ENCODE measurements at places on chromosomes 12 and 14.

GRCh38 chr14:84432676-84433075, 1097.3 kb upstream of the FLRT2 start:
- DNase-seq = no peak

- no peak for DNase-seq
Observed at GRCh38 chr14:104424406-104425072, 155.0 kb upstream of the C14orf180 start.

DNA sequence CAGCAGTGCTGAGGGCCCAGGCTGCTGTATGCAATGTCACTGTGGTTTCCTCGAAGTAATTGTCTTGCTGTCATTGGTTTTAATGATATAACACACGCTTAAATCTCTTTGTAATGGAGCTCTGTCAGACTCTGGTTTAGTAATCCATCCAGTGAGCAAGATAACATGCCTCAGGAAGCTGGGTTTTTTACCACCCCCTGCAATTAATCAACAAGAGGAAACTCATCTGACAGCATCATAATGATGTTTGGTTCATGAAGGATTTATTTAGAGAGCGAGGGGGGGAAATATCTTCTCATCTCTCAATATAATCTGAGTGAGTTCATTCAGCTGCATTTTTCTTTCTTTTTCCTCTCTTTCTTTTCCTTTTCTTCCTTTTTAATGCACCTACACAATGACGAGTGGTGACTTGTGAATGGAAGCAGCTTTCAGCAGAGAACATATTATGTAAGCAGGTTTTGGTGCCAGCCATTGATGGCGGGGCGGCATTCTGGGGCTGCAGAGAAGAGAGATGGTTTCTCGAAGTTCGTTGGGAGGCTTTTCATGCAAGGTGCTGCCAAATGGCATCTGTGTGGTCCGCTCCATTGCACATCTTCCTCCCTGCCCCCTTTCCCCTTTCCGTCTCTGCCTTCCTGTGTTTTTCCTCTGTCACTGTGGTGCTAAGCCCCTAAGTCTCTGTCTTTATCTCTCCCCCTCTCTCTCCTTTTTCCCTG, 6.7 kb downstream of the RPH3A start:
- no peak for DNase-seq

DNA sequence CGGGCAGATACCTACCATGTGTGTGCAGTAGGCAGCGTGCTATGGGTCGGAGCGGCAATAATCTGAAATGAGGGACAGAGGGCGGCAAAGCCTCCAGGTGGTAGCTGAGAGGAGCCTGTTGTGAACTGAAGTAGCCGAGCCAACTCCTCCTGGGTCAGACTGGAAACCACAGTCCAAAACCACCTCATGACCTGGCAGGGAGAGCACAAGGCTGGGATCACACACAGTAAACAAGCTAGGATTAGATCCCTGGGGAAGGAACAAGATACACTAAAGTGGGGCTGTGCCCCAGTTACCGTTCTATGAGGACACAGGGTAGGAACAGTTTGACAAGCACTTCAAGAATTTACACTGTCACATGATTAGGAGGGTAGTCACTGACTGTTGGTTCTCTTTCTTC, 49.0 kb downstream of the AREL1 start:
- no peak for DNase-seq

DNA sequence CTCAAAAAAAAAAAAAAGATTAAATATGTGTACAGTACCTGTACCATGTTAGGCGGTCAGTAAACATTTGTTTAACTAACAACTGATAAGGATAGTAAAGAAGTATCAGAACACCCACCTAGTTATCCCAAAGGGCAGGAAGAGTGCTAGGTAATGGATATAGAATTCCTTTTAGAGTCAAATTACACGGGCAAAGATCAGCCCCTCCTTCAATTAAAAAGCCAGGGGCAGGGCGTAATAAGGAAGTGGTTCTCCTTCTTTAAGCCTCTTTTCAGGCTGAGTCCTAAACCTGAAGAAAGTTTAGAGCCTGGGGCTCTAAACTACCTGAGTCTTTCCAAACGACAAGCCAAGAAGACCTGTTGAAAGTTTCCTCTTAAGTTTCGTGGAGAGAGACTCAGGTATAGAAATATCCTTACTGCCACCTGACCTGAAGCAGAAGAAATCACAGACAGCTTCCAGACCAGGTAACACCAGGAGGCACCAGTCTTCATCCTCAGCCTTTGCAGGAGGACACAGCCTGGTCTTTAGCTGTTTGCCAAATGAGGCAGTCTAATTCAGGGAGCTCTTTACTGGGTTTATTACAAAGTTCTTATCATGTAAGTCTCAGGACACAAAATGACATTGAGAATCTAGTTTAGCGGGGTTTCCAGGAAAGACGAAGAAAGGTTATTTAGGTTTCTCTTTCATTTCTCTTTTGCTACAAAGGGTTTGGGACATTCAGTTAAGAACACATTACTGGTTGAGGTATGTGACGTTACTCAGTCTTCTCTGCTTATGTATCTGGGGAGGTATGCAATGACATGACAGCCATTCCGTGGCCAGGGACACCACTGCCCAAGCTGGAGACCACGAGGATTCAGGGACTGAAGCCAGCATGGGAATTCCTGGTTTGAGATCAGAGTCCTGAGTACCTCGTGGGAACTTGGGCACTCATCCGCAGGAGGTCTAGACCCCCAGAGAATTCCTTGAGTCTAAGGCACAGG, at the start of gene BCL2L14:
BCL2L14 (plus strand) TSS at position 266 of the 983 bp plus-strand sequence. CDS start 8,367 bp downstream, outside the sequence.
- DNase-seq = peak; percentile 20

DNA sequence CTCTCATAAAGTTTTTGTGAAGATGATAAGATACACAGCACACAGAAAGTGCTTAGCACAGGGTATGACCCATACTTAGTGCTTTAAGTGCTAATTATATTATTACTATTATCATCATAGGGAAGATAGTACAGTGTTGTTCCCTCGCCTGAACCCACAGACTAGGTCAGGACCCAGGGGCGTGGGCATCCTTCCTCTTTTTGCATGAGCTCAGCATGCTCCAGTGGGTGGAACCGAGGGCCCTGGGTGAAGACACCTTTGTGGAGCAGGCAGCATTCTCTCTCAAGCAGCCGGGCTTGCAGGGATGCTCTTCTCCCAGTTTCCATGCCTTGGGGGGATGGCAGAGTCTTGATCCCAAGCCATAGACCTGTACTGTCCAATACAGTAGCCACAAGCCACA, 34.8 kb downstream of the CRACR2A start:
- no peak for DNase-seq

GRCh38 chr14:57746563-57746962, 119.3 kb downstream of the SLC35F4 start:
- no peak for DNase-seq

- no peak for DNase-seq
Observed at GRCh38 chr14:80906946-80907345, 34.6 kb downstream of the CEP128 start.

DNA sequence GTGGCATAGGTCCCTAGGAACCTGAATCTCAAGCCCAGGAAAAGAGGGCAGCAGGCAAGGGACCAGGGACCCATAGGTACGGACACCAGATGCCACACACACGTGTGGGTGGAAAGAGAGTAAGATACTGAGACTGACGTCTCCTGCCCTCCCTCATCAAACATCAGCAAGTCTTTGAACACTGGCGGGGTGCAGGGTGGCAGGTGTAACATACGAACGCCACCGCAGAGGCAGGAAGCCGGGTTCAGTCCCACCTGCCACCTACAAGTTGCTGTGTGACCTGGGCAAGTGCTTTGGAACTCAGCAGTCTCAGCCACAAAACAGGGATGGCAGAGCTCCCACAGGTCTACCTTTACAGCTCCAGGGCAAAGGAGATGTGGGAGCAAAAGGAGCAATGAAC, 11.1 kb downstream of the ACTN1 start:
- DNase-seq = no peak

- DNase-seq = no peak
Observed at GRCh38 chr12:13957576-13957975, 23.8 kb downstream of the GRIN2B start.

GRCh38 chr14:81633496-81633895, 99.8 kb upstream of the SEL1L start:
- no peak for DNase-seq

- DNase-seq = no peak
Observed at GRCh38 chr14:31971612-31972011, 105.5 kb upstream of the ARHGAP5 start.

DNA sequence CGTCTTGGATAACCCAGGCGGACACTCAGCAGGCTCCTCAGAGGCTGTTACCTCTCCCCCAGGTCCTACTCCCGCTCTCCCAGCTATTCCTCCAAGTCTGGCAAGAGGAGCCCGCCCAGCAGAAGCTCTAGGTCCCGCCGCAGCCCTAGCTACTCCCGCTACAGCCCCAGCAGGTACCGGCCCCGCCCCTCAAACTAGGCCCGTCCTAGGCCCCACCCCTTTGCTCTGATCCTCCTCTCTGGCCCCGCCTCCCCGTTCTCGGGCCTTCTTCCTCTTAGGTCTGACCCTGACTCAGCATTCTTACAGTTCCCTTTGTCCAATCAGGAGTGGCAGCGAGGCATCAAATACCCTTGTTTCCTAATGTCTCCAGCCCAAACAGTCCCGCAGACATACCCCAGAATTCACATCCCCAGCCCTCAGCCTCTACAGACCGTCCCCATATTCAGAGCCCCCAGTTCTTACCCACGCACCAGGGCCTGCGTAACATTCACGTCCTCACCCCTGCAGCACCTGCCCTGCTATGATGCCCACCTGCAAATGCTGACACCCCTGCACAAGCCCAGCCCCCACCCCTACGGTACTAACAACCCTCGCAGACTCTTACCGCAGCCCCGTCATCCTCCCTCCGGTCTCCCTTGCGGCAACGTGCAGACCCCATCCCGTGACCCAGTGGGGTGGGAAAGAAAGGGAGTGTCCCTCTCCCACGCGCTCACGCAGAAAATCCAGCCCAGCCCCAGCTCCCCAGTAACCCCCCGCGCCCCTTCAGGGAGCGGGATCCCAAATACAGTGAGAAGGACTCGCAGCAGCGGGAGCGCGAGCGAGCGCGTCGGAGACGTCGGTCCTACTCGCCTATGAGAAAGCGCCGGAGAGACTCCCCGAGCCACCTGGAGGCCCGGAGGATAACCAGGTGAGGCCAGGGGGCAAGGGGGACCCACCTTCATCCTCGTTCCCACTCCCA, 25.0 kb upstream of the HSPB8 start:
- peak; percentile 41 for DNase-seq

- no peak for DNase-seq
Observed at GRCh38 chr12:118315821-118316220, 56.9 kb downstream of the TAOK3 start.

GRCh38 chr12:127178052-127178451, 1088.9 kb upstream of the TMEM132C start:
- no peak for DNase-seq

DNA sequence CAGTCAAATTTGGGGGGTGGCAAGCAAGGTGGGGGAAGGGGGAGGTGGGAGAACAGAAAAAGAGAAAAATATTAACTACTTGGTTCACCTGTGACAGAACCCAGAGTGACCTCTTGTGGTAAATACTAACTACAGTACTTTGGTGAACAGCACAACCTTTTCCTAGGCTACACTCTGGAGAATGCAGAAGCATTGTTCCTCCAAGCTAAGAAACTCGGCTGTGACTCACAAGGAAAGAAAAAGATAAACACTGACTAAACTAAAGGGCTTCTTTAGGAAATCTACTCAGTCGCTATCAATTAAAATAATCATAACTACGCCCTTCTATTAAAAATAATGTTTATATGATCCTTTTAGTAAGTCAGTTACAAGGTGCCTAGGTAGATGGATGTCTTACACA, 5.4 kb downstream of the KCNH5 start:
- peak; percentile 9 for DNase-seq

DNA sequence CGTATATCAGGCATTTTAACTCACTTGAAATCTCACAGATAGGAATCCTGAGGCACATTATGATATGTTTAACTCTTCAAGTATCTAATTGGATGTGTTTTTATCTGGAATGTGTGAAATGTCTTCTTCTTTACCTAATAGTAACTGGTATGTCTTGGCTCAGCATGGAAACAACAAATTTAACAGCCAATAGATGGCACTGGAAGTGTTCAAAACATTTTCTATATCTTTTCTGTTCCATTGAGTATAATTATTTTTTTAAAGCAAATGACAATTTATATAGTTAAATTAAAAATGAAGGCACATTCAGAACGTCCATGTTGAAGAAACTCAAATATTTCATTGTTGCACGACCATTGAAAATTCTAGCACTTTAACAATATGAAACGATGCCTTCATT, 164.6 kb upstream of the SLC16A7 start:
- no peak for DNase-seq

DNA sequence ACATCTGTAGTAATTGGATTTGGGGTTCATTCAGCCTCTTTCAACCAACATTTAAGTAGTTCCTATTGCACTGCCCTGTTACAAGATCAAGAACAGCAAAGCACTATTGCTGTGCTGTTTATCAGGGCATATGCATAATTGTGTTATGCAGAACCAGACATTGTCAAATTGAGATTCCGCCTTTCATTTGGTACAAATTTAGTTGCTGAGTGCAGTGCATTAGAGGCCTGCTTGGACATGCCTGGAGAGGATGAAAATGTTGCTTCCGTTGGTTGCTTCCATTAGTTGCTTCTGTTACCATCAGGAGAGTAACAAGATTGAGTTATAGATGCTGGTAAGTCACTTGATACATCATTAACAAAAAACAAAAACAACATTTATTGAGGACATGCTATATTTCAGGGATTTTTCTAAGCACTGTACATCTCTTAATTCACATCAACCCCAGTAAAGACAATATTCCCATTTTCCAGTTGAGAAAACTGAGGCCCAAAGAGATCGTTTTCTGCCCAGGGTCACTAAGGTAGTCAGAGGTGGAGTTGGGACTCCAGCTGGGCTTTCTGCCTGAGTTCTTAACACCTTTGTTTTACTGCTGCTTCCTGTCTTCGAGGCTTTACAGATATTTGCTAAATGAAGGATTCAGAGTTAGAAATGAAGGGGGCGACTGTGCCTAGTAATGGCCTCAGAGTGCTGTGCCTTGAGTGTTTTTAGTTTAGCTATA, 79.3 kb downstream of the PPP2R5C start:
- peak; percentile 48 for DNase-seq

- no peak for DNase-seq
Observed at GRCh38 chr12:19120795-19121194, 8.7 kb upstream of the PLEKHA5 start.

GRCh38 chr14:79809849-79810612, 401.3 kb downstream of the DIO2 start:
- DNase-seq = peak; percentile 33

DNA sequence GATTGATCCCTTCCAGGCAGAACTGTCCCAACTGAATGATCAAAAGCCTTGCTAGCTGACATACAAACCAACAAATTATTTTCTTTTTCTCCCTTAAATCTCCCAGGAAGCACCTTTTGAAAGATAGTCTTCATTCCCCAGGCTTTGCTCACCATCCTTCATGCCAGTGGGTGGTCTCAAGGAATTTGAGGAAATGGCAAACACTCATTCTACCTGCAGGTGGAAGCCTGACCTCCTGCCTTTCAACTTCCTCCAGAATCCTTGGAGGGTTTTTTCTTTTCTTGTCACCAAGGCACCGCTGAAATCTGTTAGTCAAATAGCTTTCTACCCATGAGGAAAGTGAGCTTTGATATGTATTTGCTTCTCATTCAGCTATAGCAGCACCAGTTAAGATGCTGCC, 128.5 kb downstream of the WIF1 start:
- DNase-seq = no peak

All from NAMALWA (cell line).